Hindlimb muscle (tissue), 1 donor: ENCODE measurements at places on chromosomes 7 and 10.

- no peak for DNase-seq
Measured at GRCh38 chr7:127674361-127674760, 22.4 kb downstream of the SND1 start.

DNA sequence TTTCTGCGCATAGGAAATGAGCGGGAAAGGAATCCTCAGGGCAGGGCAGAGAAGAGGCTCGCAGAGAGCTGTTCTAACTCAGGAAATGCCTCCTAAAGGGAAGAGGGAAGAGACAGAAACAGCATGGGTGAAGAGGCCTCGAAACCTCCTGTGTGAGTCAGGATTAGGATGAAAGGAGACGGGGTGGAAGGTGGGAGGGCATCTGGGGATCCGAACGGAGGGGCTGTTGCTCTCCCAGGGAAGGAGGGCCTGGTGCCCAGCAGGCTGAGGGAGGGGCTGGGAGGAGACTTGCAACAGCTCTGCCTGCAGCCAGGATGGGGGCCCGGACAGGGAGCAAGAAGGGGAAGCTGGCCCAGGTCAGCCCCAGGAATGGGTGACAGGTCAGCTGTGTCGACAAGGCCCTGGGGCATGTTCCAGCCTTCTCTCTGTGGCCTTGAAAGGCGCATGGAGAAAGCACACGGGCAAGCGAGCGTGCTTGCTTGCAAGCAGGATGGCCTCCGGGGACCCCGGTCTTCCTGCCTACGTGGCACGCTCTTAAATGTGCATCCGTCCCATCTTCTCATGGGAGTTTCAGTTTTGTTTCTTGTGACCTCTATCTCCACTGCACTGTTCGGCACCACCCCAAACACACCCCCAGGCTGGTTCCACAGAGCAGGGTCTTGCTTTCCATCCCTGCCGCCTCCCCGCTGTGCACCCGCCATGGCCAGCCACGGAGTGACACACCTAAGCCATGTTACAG is 63.5 kb downstream of the HIPK2 start:
- DNase-seq = no peak

DNA sequence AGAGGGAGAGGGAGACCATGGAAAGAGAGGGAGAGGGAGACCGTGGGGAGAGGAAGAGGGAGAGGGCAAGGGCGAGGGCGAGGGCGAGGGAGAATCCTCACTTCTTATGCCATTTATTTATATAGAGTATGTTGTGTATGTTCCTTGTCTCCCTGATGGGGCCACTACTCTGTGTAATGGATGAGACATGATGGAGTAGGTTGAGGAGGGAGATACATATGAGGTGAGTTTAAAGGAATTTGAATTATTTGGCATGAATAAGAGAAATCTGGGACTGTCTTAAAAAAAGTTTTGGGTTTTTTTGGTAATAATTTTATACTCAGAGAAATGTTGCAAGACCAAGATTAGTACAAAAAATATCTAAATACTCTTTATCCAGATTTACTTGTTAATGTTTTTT is 20.1 kb downstream of the CCSER2 start:
- DNase-seq = no peak

- no peak for DNase-seq
Measured at GRCh38 chr7:154879629-154880028, 123.3 kb downstream of the PAXIP1 start.

DNA sequence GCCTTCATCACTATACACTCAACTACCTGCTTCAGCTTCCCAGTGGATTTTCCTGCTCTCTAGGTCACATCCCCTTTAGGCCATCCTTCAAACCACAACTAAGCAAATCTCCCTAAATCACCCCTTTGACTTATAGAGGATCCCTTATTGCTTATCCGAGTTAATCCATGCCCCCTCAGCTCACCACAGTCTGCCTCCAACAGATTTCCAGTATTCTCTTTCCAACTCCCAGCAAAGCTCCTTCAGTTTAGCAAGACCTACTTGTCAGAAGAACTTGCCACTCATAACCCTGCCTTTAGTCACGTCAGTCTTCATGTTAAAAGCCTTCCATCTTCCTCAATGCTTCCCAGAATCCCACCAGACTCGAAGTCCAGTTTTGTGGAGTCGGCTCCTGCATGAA is 38.6 kb downstream of the RAPGEF5 start:
- no peak for DNase-seq

GRCh38 chr10:29865700-29866355 is 193.6 kb downstream of the JCAD start:
- DNase-seq = no peak

DNA sequence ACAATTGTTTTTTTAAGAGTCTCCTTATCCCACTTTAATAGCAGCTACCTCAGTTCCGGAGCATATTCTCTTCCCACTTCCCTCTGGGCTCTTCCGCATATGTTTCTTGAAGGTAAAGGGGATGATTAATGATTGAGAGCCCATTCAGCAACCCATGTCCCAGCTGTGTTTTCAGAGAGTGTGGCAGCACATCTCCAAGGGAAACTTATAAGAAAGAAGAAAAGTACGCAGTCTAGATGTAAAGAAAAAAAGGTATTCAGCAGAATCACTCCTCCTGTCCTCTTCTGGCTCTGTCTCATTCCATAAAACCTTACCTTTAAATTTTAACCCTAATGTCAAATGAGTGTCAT is 9.7 kb upstream of the ANKRD7 start:
- DNase-seq = no peak

GRCh38 chr7:39845006-39845405 is 105.0 kb upstream of the CDK13 start:
- no peak for DNase-seq

DNA sequence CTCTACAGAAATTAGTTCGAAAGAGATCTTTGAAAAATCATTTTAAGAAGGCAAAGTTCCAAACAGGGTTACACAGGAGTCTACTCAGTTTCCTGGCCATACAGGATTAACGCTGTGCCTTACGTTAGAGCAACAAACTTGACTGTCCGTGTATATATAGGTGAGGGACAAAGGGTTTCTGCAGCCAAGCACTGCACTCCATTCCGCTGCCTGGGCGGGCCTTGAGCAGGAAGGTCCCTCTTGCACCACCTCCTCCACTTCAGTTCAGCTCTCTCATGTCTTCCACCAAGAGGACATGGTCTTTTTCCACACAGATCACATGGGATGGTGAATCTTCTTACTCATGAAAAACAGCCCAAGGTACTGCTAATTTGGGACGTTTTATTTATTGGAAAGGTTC is 43.2 kb downstream of the MCMBP start:
- no peak for DNase-seq

DNA sequence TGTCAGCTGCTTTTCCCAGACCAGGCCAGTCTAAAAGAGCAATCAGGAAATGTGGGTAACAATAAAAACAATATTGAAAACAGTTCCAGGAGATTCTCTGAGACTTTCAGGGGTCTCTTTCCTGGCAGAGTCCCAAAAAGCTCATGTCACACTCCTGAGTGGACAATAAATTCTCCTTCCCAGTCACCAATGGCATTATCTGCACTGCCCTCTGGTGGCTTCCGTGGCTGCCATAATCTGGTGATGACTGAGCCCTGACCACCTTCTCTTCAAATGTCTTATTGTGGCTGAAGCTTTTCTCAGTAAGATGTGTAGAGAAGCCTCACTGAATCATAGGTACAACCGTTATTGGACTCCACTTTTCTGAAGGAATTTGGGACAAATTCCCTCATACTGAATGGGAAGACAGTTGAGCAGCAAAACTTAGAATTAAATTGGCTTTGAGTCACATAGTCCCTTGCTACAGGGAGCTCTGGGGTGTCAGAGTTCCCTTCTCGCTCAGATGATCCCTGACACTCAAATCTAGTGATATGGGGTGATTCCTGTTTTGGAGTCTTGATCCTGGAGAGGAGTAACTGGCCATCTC is 24.4 kb upstream of the ASAH2 start:
- no peak for DNase-seq

GRCh38 chr10:111360260-111360925 is 283.6 kb downstream of the ADRA2A start:
- peak; percentile 14 for DNase-seq

DNA sequence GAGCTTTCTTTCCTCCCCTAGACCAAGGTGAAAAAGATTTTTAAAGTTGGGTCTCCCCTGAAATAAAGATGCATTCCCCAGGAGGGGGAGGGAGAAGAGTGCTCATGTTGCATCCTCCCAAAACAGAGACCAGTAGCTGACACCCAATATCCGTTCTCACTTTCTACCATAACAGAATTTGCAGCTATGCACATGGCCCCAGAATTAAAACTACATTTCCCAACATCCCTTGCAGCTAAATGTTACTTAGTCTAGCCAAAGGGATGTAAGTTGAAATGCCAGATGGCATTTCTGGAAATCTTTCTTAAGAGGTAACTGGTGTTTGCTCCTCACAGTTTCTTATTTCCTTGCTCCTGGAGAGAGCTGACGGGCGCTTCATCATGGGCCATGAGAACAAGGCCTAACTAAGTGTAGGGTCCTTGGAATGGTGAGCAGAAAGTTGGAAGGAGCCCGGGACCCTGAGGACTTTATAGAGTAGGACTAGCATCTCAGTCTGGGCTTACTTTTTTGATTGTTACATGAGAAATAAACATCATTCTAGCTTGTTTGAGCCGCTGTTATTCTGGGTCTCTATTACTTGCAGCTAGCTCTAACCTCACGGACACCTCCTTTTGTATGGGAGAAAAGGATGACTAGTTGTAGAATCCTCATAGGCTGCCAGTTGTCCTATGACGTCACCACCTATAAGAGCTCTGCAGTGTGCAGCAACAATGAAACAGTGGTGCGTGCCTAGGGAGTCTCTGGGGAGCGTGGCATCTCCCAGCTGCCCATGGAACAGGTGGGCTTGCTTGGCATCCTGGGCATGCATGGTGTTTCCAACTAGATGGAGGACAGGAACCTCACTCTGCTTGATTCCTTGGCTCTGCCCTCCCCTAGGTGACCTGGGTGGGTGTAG is 46.1 kb upstream of the EXOC6 start:
- no peak for DNase-seq

DNA sequence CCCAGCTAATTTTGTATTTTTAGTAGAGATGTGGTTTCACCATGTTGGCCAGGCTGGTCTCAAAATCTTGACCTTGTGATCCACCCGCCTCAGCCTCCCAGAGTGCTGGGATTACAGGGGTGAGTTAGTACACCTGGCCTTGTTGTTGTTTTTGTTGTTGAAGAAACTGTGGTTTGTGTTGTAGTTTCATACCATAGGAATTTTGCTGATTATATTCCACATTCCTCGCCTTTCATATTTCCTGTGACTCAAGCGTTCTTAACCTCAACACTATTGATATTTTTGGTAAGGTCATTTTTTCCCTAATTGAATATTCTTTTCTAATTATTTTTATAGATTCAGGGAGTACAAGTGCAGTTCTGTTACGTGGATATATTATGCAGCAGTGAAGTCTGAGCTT is 16.7 kb downstream of the LIPF start:
- DNase-seq = no peak

DNA sequence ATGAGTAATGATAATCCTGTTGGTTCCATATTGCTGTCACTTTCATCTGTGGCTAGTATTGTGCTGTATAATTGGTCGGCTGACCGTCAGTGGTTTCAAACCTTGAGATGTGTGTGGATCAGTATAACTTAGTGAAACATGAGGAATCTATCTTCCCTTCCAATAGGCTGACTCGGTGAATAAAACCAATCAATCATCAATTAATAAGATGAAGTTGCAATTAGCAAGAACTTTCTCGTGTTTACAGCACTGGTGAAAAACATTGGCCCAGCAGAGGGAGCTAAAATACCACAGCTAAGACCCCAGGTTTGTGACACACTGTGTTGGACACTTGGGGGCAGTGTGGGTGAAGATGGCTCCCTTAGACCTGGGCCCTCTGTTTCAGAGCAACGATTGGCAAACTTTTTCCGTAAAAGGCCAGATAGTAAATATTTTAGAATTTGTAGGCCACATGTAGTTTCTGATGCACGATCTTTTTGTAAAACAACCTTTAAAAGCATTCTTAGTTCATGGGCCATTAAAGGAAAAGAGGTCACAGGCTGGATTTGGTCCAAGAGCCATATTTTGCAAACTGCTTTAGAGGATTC is 47.8 kb downstream of the STRA8 start:
- peak; percentile 86 for DNase-seq

DNA sequence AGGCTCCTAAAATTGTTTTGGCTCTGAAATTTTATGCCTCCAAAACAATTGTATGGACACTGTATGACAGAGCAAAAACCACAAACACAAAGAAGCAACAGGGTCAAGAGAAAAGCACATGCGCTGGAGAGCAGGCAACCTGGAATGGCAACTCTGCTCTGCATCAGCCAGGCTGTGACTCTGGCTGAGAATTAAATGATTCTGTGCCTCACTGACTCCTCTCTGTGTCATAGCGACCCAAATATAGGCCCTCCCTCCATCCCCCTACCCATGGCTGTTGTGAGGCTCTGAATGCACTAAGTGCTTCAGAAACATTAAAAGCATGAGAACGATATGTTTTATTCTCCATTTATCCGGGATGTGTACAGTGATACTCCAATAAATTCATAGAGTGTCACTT is 24.9 kb upstream of the NEBL start:
- DNase-seq = no peak

DNA sequence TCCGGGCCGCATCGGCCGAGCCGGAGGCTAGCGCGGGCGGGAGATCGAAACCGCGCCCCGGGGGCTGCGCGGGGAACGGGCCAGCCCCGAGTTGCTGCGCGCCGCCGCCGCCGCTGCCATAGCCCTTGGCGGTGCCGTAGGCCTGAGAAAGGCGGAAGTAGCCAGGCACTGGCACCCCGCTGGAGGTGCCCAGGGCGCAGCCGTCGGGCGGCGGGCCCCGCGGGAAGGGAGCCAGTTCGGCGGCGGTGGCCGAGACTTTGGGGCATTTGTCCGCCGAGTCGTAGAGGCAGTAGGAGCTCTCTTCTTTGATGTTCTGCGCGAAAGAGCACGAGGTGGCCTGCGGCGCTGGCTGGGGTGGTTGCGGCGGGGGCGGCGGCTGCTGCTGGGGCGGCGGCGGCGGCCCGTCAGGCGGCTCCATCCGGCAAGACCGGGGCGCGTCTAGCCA is 587 bp downstream of the HOXA10 start:
- DNase-seq = no peak

GRCh38 chr7:31815796-31816195 is 128.8 kb downstream of the PPP1R17 start:
- no peak for DNase-seq

DNA sequence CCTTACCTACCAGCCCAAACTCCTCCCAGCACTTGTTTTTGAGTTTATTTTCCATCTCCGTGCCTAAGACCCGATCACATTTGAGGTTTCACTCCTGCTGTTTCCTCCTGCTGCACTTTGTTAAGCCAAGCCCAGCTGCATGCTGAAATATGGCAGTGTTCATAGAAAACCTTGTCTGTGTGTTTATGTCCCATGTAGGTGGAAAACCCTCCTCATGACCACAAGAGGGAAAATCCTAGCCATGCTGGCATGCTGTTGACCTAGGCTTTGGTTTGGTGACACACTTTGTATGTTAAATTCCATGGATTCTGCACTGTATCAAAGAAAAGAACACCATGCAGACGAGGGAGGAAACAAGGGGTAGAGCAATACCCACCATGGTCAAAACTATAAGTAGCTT is 154.4 kb downstream of the CUBN start:
- no peak for DNase-seq

GRCh38 chr10:86960003-86960862 is 1.8 kb downstream of the SNCG start:
- DNase-seq = no peak
